CD14-positive monocyte (primary cell): ENCODE measurements at places on chromosomes 1 and 21. TPM values are rescaled to one million over a fixed set of nuclear protein-coding genes. Genes with fewer than 3 reads are reported as not detected.

GRCh38 chr1:149886396-149887195 is 12.8 kb upstream of the BOLA1 start:
- peak; percentile 99 for DNase-seq
- peak overlapping the region; percentile 99 for H3K4me3 ChIP-seq
- no peaks in the 10 kb centered on the region for H3K36me3 ChIP-seq
- H3K27me3 ChIP-seq: no peaks in the 10 kb centered on the region
- peaks cover 39% of the 10 kb centered on the region for H3K4me1 ChIP-seq

EPHB2 gene
- 3.4 TPM for polyA plus RNA-seq

DNA sequence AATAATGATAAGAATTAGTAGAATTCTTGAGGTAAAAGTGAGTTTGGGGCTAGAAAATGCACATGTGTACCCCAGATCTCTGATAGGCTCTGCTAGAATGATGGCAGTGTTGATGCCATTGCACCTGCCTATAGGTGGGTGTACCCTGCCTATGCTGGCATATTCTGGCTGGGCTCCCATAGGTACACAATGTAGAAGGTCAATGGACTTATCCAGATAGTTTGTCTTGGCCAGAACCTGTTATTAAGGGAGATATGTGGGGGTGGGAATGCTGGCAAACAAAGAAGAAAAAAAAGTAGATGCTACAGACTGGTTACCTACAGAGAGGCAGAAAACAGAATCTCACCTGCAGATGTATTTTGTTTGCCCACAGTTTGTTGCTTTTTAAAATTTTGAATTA is 14.1 kb upstream of the KLHDC8A start:
- DNase-seq: no peak
- H3K4me1 ChIP-seq: no peaks in the 10 kb centered on the region
- no peaks in the 10 kb centered on the region for H3K36me3 ChIP-seq

DNA sequence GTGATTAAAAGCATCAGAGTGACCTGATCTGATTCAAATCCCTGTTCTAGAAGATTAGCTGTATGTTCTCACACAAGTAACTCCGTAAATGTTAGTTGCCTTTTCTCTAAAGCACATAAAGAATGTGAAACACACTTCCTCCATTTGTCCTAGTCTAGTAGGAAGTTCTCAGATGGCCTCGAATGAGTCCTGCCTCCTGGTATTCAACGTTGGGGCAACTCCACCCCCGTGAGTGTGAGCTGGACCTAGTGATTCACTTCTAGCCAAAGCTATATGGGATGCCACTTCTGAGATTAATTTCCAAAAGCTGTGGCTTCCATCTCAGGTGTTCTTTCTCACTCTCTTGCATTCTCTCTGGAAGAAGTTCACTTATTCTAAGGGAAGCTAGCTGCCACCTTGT is 267.6 kb downstream of the GPATCH2 start:
- no peak for DNase-seq
- H3K27ac ChIP-seq: no peak overlapping the region
- H3K4me3 ChIP-seq: no peak overlapping the region
- H3K27me3 ChIP-seq: no peaks in the 10 kb centered on the region
- no peaks in the 10 kb centered on the region for H3K36me3 ChIP-seq
- H3K4me1 ChIP-seq: no peaks in the 10 kb centered on the region

DNA sequence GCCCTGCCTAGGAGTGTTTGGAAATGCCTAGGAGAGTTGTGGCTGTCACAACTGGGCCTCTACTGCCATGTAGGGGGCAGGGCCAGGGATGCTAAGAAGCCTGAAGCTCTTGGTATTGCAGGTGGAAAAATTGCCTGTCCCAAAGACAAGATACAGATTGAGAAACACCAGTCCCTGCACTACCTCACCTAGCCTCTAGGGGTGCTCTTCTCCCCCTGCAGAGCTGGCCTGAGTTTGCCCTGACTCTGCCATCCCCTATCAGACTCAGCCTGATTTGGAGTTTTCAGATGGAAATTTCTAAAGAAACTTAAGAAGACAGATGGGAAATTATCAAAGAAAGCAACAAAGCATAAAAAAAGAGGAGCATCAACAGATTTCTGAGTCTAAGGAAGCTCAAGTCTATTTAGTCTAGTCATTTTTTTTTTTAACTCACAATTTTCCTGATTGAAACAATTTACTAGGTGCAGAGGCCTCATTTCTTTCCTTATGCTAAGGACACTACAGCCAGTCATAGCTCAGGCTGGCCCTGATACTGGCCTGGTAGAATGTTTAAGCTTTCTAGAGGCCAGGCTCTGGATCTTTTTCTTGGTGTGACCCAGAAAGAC is 61.4 kb upstream of the LRRN2 start:
- H3K27me3 ChIP-seq: no peaks in the 10 kb centered on the region
- H3K4me3 ChIP-seq: no peak overlapping the region
- H3K27ac ChIP-seq: no peak overlapping the region
- DNase-seq: peak; percentile 26
- H3K36me3 ChIP-seq: no peaks in the 10 kb centered on the region

DNA sequence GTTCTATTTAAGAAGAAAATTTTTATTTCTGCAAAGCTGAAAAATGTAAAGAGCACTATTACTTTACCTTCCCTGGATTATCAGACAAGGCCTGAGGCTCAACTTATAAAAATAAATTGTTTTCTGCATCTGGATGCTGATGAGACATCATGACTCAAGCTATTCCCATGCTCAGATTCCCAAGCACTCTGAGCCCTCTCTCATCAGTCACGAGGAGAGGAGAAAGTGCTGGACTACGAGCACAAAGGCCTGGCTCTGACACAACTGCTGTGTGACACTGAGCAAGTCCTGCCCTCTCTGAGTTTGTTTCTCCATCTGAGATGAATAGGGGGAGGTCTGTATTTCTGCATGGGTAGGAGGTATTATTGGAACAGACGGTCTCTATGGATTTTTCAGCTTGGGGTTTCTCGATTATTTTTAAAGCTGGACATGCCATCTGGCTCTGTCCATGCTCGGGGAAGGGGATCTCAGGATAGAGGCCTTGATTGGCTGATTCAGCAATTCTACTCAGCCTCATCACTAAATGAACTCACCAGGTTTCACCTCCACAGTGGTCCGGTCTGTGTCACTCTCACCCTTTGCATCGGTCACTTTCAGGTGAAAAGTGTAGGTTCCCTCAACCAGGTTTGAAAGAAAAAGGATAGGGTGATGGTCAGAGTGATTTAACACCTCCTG is 107.7 kb downstream of the KIAA0319L start:
- DNase-seq: peak; percentile 48
- no peaks in the 10 kb centered on the region for H3K36me3 ChIP-seq
- H3K27ac ChIP-seq: peak overlapping the region; percentile 44
- peaks cover 100% of the 10 kb centered on the region for H3K4me1 ChIP-seq
- H3K27me3 ChIP-seq: no peaks in the 10 kb centered on the region
- no peak overlapping the region for H3K4me3 ChIP-seq

DNA sequence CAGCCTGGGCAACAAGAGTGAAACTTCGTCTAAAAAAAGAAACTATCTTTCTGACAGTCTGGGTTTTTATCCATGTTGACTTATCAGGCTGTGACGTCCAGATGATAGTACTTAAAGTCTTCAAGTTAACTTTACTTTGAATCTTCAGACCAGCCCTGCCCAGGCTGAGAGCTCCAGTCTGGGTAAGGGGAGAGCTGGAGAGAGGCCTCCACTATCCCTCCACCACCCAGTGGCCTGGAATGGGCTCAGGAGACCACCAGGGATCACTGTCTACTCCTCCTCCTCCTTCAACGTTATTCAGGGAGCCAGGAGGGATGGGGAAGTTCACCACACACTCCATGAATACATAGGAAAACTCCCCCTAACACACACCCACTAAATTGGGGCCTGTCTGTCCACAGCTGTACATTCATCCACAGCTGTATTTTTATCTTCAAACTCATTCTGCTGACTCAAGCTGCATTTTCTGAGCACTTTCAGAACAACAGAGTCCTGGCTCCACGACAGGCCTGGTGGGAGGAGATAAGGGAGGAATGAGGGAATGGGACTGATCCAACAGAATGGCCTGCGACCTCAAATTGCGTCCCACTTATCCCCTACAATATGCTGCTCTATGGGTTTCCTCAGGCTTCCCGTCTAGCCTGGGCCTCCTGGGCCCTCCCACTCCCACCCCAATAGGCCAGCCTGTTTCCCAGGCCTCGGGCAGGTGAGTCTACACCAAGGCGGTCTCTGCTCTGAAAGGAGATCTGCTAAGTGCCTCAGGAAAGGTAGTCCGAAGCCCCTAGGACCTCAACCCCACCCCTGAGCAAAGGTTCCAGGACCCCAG is 1.8 kb downstream of the SLC45A3 start:
- peaks cover 26% of the 10 kb centered on the region for H3K27me3 ChIP-seq
- no peak overlapping the region for H3K27ac ChIP-seq
- no peak for DNase-seq
- peaks cover 30% of the 10 kb centered on the region for H3K4me1 ChIP-seq
- no peaks in the 10 kb centered on the region for H3K36me3 ChIP-seq
- no peak overlapping the region for H3K4me3 ChIP-seq

GRCh38 chr1:180916771-180917170 is 4.1 kb downstream of the KIAA1614 start:
- H3K4me3 ChIP-seq: no peak overlapping the region
- H3K27ac ChIP-seq: no peak overlapping the region
- DNase-seq: no peak
- H3K36me3 ChIP-seq: no peaks in the 10 kb centered on the region
- H3K4me1 ChIP-seq: peaks cover 18% of the 10 kb centered on the region

- no peak overlapping the region for H3K4me3 ChIP-seq
- peaks cover 11% of the 10 kb centered on the region for H3K36me3 ChIP-seq
- peak overlapping the region; percentile 13 for H3K27ac ChIP-seq
- no peaks in the 10 kb centered on the region for H3K4me1 ChIP-seq
These were observed 549.1 kb downstream of the PTBP2 start for GRCh38 chr1:97270508-97271307.

TFF3 gene
- not detected for polyA plus RNA-seq

GRCh38 chr1:58586271-58586670 is 9.2 kb upstream of the TACSTD2 start:
- H3K36me3 ChIP-seq: no peaks in the 10 kb centered on the region
- DNase-seq: no peak
- H3K27ac ChIP-seq: no peak overlapping the region

GRCh38 chr1:208108646-208109330 is 135.4 kb downstream of the PLXNA2 start:
- no peaks in the 10 kb centered on the region for H3K27me3 ChIP-seq
- no peak for DNase-seq
- no peaks in the 10 kb centered on the region for H3K36me3 ChIP-seq
- H3K4me3 ChIP-seq: no peak overlapping the region
- H3K4me1 ChIP-seq: no peaks in the 10 kb centered on the region

DNA sequence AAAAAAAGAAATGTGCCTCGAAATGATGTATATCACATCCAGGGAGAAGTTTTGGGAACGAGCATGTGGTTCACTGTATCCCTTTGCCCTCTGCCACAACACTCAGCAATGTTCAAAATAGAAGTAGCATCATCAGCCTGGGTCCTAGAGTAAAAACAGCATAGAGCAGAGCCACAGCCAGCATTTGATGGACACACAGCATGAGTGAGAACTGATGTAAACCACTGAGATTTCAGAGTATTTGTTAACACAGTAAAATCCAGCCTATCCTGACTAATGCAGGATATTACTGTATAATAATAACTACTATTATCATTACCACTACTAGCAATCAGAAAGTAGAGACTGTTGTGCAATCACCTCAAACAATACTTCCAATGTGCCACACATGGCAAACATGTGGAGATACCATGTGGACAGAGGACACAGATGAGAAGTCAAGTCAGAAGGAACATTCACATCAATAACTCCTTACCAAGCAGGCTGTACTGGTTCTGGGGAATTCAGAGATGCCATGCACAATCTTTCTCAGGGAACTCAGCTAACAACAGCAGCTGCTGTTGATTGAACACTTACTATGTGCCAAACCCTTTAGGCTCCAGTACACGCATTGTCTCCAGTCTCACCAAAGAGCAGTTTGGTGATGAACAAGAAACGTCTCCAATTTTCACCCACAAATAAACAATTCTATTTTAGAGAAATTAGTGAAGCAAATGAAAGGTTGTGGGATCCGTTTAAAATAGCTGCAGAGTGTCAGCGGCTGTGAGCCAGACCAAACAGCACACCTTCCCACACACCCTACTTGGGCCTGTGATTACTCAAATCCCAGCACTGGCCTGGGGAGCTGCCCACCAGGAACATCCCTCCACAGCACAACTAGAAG is 16.6 kb upstream of the GFI1 start:
- H3K4me1 ChIP-seq: no peaks in the 10 kb centered on the region
- no peak overlapping the region for H3K27ac ChIP-seq
- no peak for DNase-seq
- H3K4me3 ChIP-seq: no peak overlapping the region

GABPA gene
- 12.9 TPM for polyA plus RNA-seq

GRCh38 chr1:110310300-110310699 is 28.9 kb upstream of the RBM15 start:
- no peak overlapping the region for H3K27ac ChIP-seq
- no peak overlapping the region for H3K4me3 ChIP-seq
- no peaks in the 10 kb centered on the region for H3K27me3 ChIP-seq
- no peak for DNase-seq
- H3K36me3 ChIP-seq: no peaks in the 10 kb centered on the region

DNA sequence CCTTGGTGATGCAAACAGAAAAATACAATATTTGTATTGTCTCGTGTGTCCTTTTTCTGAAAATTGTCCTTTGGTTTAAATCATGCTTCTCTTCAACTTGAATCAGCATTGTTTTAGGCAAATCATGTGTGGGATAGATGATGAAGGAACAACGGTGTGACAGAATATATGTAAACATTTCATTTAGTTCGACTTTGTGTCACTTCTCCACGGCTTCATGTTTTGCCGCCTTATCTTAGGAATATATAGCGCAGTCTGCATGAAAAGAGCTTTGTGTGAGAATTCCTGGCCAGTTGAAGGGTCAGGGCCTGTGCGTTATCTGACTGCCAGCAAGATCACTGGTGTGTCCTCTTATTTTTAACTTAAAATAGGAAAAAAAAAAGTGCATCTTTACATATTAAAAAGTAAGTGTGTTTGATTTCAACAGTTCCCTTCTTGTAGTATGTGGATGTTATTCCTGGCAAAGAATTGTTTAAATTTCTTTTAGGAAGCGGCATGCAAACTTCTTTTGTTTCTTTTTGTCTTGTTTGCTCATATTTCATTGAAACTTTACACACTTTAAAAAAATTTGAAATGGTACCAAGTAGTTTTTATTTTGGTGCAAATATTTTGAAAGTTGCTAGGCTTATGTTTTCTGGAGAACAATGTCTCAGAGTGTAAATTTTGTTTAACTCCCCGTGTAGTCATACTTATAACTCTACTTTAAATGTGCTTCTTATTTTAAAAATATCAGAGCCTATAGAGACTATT is 465.2 kb downstream of the USP25 start:
- no peaks in the 10 kb centered on the region for H3K36me3 ChIP-seq
- H3K4me1 ChIP-seq: peaks cover 28% of the 10 kb centered on the region
- H3K27ac ChIP-seq: no peak overlapping the region
- no peak overlapping the region for H3K4me3 ChIP-seq

PLEKHA6 gene
- polyA plus RNA-seq: not detected

SMPDL3B gene
- 0.13 TPM for polyA plus RNA-seq

GCSAML gene
- not detected in 2 replicates for polyA plus RNA-seq
